ENCODE measurements at places on chromosomes 1 and 21.

GRCh38 chr1:63261736-63262458, 60.5 kb upstream of the FOXD3 start:
- DNase-seq: no peak

GRCh38 chr1:168498159-168498631, 45.6 kb downstream of the XCL2 start:
- peak; percentile 74 for DNase-seq

DNA sequence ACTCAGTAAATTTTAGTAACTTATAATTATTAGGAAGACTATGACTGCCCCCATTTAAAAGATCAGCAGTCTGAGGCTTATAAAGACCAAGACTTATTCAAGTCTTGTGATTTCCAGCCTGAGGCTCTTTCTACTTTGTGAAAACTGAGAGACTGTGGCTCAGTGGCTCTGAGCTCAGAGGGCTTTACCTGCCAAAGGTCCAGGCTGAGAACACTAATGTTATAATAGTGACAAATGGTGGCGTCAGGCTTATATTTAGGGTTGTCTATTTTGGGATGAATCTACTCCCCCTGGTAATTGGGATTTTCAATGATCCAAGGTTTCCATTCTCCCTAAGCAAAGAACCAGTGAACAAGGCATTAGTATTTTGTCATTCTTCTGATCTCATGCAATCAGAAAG, 42.6 kb upstream of the EPS15 start:
- DNase-seq: no peak

- DNase-seq: no peak
Observed at GRCh38 chr21:41931041-41931451, 22.8 kb downstream of the C2CD2 start.
